Activated T-cell treated with anti-CD3 and anti-CD28 coated beads for 1 hour (primary cell): ENCODE measurements at places on chromosomes 6 and 20.
A peak's percentile ranks its signal among the peaks of the same experiment; 100 is the strongest.

DNA sequence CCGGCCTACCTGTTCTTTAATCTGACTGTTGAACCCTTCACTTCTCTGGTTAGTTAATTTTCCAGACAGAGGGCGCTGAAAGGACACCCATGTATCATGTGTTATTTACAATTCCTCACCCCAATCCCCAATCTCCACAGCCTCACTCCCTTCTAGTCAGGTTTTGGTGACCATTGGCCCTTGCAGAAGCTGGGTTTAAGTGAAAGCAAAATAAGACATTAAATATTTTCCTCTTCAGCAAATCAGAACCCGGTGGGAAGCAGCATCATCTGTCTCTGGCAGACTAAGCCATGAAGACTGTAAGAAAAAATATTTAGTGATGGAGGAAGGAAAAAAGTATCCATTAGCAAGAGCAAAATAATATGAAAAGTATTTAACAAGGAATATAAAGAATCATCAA, 9.4 kb upstream of the HLA-DQA1 start:
- no peak for DNase-seq

- DNase-seq: no peak
Observed at GRCh38 chr6:170424604-170425126, 118.1 kb downstream of the FAM120B start.

DNA sequence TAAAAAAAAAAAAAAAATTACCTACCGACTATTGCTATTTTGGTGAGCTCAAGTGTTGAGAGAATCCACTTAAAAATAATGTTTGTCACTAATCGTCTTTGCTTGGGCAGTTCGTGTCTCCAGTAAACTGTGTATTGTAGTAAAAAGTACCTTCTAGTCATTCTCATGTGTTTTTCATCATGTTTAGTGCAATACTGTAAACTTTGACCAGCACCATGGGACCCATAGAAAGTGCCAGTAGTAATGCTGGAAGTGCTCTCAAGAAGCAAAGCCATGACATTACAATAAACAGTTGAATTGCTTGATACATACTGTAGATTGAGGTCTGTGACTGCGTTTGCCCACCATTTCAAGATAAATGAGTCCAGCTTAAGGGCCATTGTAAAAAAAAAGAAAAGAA, 395.2 kb downstream of the BCKDHB start:
- no peak for DNase-seq

- DNase-seq: no peak
Observed at GRCh38 chr20:3000852-3001523, 42.4 kb upstream of the GNRH2 start.

GRCh38 chr6:41717392-41717736, 18.0 kb downstream of the TFEB start:
- no peak for DNase-seq

GRCh38 chr6:20571261-20571660, 37.0 kb downstream of the CDKAL1 start:
- no peak for DNase-seq

GRCh38 chr6:18102783-18103509, 19.5 kb downstream of the NHLRC1 start:
- no peak for DNase-seq

DNA sequence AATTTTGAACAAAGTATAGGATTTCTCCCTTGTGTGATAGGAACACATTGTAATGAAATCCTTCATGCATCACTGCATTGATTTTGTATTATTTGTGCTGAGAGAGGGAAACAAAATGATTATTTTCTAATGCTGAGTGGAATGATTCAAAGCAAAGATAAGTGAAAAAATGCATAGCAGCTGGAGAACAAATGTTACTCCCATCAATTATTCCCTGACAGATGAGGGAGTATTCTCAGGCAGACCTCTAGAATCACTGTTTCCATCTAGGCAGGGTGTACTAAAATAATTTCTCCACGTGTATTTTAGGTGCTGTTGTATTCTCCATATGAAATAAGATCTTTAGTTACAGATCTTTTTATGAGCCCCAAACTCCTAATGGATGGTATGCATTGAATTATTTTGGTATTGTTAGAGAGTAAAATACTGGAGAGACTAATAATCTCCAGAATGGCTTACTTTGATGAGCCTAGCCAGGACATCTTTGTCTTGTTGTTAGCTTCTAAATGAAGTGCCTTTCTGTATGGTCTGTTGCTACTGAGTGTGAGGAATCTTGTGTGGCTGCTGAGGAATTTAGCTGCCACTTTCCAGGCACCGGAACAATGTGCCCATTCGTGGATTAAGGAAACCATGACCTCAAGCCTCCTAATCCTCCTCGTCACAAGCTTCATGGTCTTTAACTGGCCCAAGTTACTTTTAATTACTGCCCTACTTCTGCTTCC, 39.6 kb downstream of the RNF217 start:
- no peak for DNase-seq

DNA sequence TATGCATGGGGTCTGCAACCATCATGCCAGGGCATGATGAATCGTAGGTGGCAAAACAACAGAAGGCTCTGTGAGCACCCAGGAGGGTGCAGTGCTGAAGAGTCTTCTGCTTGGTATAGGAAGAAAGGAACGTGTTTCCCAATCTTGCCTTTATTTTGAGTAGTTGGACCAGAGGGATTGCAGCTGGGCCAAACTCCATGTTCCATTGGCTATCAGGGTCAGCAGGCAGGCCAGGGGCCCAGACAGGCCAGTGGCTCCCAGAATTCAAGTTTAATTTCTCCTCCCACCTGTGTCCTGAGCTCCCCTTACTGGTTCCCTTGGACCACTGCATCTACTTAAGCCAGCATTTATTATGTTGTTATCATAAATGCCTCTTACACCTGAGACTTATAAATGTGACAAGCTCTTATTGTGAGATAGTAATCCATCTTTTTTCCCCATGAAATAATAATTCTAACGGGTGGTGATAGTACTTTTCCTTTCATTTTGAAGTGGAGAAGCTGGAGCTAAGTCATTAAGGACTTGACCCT, 918 bp upstream of the TRIM38 start:
- no peak for DNase-seq

DNA sequence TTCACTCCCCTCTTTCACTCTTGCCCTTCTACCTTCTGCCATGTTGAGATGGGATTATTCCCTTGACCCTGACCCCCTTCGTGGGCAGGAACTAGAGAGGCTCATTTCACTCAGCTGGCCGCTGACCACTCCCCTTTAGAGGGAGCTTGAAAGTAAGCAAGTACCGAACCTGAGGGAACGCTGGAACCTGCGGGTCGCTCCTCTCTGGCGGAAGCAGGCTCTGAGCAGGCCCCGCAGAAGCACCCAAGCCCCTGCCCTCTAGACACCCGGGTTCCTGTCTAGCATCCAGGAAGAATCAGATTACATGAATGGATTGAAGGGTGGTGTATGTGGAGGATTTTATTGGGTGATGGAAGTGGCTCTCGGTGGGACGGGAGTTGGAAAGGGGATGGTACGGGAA, 11.9 kb upstream of the MYCT1 start:
- DNase-seq: no peak

GRCh38 chr6:157982563-157983405, 1.1 kb downstream of the SYNJ2 start:
- DNase-seq: no peak

GRCh38 chr20:23303325-23304102, 47.1 kb upstream of the NXT1 start:
- DNase-seq: no peak

GRCh38 chr6:85642774-85643536, at the start of gene SYNCRIP:
Gene SYNCRIP, minus strand, starts transcription at chr6:85642886. Its CDS starts 1,447 bp downstream, at chr6:85641439.
- peak; percentile 97 for DNase-seq

DNA sequence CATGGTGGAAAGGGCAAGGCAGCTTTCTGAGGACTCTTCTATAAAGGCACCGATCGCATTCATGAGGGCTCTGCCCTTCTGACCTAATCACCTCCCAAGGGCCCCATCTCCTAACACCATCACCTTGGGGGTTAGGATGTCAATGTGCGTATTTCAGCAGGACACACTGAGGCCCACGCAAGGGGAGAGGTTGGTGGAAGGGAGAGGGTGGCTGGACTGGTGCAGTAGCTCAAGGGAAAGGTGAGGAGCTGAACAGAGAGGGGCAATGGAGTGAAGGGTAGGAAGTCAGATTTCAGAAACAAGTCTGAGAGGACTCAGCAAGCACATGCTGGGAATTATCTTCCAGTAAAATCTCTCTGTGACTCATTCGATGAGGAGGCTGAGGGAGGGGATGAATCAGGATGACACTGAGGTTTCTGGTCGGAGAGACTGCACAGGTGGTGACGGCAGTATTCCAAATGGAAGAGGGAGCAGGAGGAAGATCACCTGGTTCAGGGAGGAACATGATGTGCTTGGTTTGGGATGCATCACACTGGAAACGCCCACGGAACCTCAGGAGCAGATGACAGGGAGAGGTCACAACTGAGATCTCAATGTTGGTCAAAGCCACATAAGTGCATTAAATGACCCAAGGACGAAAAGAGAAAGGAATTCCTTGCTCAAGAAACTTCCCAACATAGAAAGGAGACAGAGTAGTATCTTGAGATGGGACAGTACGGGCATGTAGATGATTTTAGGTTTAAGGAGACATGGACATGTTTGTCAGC, 67.1 kb downstream of the TFAP2A start:
- DNase-seq: no peak

GRCh38 chr6:83183082-83183828, 9.8 kb downstream of the PGM3 start:
- DNase-seq: no peak

- DNase-seq: no peak
Observed at GRCh38 chr6:15073883-15074465, 171.9 kb upstream of the JARID2 start.

DNA sequence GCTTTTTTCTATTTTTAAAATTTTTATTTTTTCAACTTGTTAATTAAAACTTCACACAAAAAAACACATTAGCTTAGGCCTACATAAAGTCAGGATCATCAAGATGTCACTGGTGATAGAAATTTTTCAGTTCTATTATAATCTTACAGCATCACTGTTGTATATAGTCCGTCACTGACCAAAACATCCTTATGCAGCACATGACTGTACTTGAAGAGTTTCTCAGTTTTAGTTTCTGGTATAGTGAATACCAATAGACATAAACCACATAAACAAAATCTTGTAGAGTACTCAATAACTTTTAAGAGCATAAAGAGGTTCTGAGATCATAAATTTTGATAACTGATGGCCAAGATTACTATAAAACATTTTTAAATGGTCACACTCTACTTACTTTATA, 71.8 kb downstream of the ASCC3 start:
- DNase-seq: no peak

DNA sequence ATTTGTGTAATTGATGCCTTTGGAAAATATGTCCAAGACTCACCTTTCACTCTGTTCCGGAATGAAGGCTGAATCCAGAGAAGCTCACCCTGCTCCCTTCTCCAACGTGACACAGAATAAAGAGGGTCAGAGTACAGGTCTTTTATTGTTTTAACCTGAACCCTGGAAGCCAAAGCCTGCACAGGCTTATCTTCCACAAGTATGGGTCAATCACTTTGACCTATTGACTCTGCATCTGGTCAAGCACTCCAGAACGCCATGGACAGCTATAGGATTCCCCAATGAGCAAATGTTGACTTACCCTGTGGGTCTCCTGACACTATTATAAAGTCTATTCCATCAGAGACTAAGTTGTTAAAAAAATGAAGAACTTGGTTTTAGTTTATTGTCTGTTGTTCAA, 158.4 kb upstream of the MYLIP start:
- no peak for DNase-seq

DNA sequence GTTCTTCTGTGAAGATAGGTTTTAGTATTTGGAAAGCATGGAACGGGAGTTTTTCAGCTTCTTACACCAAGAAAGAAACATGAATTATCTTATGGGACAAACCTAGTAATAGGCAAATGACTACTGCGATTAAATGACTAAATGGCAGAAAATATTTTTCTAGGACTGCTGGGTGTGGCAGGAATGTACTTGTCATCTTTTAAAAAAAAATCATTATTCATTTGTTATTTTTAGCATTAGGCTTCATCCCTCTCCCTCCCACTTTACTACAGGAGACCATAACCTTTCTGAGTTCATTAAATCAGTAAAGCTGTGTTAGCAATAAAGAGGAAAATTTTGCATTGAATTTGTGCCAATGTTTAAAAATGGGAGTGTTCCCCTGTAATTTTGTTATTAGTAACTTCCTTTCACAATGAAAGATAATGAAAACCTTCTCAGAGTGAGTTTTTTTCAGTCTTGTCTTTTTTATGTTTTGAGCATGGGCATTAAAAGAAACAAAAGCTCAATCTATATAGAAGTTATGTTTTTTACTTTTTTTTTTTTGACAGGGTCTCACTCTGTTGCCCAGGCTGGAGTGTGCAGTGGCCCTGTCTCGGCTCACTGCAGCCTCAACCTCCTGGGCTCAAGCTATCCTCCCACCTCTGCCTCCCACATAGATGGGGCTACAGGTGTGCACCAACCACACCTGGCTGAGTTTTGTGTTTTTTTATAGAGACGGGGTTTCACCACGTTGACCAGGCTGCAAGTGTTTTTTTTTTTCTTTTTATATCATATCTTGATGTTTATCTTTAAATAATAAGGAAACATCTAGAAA, 105.6 kb upstream of the CLDN20 start:
- no peak for DNase-seq

DNA sequence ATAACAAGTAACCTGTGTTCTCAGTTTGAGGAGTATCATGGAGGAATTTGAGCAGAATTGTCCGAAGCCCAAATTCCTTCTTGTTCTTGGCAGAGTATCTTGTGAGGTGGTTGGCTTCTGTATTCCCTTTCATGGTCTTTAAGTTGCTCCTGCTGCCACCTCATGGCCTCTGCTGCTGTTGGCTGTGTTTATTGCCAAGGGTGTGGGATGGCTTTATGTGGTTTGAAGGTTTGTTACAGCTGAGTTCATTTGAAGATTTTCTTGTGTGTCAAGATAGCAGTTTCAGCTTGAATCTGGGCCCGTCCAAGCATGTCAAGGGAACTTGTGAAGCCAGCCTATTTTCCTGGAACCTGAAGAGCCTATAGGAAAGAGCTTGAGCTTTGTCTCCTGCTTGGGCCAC, 20.2 kb upstream of the TTK start:
- no peak for DNase-seq

DNA sequence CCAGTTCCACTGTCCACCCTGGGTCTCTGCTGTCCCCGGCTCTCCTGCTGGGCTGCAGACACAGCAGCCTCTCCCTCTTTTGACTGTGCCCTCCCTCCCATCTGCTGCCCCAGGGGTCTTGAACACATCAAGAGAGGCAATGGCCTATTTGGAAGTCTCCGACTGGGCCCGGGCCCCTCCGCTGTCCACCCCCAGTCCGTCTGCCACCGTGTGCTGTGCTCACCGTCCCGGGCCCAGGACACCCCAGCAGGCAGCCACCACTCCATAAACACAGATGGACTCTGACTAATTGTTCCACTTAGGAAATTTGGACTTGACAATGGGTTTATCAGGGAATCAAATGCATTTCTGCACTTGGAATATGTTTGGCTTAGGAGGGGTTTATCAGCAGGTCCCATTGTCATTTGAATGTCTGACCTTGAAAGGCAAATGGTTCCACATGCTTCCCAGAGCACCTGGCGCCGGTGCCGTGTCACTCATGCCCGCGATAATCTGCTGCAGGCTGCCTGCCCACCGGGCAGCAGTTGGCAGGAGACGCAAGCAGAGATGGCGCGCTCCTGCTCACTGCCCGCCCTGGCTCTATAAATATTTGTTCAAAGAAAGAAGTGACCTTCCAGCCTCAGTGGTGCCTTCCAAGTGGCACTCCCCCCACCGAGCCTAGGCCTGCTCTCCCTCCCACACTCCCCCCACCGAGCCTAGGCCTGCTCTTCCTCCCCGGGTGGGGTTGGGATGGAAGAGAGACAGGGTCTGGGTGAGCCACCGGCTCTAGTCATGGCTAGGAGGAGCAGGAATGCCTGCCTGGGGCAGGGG, 18.8 kb upstream of the FRMD1 start:
- no peak for DNase-seq
